ENCODE measurements at places on chromosomes 6 and 20. TPM values are rescaled to one million over a fixed set of nuclear protein-coding genes. Genes with fewer than 3 reads are reported as not detected.

GRCh38 chr6:148140772-148141557 is 201.7 kb upstream of the SASH1 start:
- no peaks in the 10 kb centered on the region for H3K27me3 ChIP-seq
- H3K4me3 ChIP-seq: no peak overlapping the region
- no peaks in the 10 kb centered on the region for H3K4me1 ChIP-seq
- H3K27ac ChIP-seq: no peak overlapping the region
- no peak for DNase-seq
- H3K36me3 ChIP-seq: no peaks in the 10 kb centered on the region

GRCh38 chr6:167570460-167571400 is 245.8 kb downstream of the TTLL2 start:
- H3K4me3 ChIP-seq: no peak overlapping the region
- no peaks in the 10 kb centered on the region for H3K36me3 ChIP-seq
- no peak overlapping the region for H3K27ac ChIP-seq
- no peak for DNase-seq
- no peaks in the 10 kb centered on the region for H3K4me1 ChIP-seq

Gene TRIM40
- total RNA-seq: not detected

GRCh38 chr20:40651151-40651550 is 37.9 kb downstream of the MAFB start:
- H3K27ac ChIP-seq: no peak overlapping the region
- no peak for DNase-seq
- peaks cover 6% of the 10 kb centered on the region for H3K27me3 ChIP-seq
- H3K4me3 ChIP-seq: no peak overlapping the region
- no peaks in the 10 kb centered on the region for H3K4me1 ChIP-seq
